ENCODE measurements at places on chromosomes 13 and 19.

- DNase-seq, result no peak
Measured at GRCh38 chr13:53010374-53011105, 18.1 kb upstream of the OLFM4 start.

GRCh38 chr19:3694361-3695123, 5.7 kb downstream of the PIP5K1C start:
- no peak for DNase-seq

- DNase-seq, result no peak
Measured at GRCh38 chr13:73060251-73061160, 1.7 kb downstream of the KLF5 start.

DNA sequence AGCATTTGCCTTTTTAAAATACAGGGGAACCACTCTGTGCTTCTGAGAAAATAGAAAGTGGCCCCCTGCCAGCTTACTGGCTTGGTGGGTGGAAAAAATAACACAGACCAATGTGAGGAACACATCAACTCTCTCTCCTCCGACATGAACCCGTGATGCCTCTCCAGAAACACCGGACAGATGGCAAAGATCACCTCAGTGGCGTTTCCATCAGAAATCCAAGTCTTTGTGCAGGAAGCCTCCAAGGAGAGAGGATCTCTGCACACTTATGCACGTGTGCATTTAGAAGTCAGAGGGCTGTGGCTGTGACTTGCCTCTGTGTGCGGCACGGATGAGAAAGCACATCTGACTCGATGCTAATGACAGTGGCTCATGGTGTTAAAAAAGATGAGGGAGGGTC, 112.3 kb upstream of the KLF12 start:
- no peak for DNase-seq

- DNase-seq, result peak; percentile 9
Measured at GRCh38 chr19:34428549-34429285, 536 bp downstream of the UBA2 start.

GRCh38 chr13:82458169-82458568, 1424.1 kb downstream of the SLITRK1 start:
- no peak for DNase-seq

- DNase-seq, result no peak
Measured at GRCh38 chr19:29624489-29625185, 18.6 kb downstream of the POP4 start.

- no peak for DNase-seq
Measured at GRCh38 chr19:54462047-54462654, 1.4 kb downstream of the LENG9 start.

DNA sequence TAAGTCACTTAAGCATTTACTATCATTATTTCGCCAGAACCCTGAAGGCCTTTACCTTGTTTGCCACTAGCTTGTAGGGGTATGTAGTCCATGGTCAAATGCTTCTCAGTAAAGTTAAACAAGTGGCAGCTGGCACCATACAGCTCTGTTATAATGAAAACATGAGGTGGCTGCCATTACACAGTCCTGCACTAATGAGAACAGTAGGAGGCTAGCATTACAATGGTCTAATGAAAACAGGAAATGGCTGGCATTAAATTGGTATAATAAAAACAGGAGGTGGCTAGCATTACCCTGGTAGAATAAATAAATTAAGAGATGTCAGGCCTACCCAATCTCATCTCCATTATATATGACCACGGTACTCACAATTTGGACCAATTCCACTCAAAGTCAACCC, 107.5 kb downstream of the PCDH17 start:
- DNase-seq, result no peak

All from T-helper 22 cell (primary cell).